Cerebellum (tissue), 4 donors: ENCODE measurements at places on chromosomes 16 and 17. TPM values are rescaled to one million over a fixed set of nuclear protein-coding genes. Genes with fewer than 3 reads are reported as not detected.

Gene SEPTIN12
- total RNA-seq = not detected

Gene IL17C
- not detected for total RNA-seq

Gene NPEPPS
- 199 TPM for total RNA-seq

DNA sequence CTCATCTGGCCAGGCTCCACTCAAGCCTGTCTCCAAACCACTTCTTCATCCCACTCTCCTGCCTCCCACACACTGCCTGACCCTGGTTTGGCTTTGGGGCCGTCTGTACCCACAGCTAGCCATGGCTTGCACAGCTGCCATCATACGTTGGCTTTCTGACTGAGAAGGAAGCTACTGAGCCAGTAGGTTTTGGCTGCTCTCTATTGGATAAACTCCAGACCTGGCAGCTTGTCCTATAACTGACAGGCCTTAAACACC lies 3.9 kb downstream of the MIF4GD start:
- DNase-seq = no peak

DNA sequence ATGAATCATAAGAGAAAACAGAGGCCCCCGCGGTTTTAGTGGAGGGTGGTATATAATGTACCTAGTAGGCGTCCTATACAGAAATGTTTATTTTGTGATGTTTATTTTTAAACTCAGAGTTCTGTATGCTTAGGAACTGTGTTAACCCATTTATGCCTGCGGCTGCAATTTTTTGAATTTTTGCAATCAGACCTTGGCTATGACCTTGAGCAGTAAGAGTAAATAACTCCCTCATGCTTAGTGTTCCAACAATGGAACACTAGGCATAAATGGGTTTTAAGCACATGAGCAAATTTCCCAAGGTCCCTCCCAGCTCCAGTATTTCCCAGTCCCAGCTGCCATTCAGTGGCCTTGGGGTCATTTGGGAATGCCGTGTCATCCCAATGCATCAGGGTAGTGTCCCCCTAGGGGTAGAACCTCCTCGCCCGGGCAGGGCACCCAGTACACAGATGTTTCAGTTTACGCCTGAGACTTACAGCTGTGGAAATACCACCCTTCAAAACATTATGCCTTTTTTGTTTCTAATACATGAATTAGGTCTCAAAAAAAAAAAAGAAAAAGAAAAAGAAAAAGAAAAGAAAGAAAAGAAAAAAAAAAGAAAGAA lies 605.8 kb upstream of the CDH11 start:
- no peak for DNase-seq

DNA sequence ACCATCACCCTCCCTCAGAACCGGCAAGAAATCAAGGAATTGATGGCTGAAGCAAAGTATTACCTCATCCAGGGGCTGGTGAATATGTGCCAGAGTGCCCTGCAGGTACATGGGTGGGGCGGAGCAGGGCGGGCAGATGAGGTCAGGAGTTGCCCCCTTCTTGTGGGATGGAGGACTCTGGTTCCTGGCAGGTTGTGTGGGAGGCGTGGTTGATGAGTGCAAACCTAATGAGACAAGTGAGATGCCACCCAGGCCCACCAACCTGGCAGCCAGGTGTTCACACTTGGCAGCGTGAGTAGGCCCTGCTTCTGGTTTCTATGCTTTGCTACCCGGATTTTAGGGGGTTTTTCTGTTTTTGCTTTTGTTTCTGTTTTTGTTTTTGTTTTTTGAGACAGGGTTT lies 4.8 kb downstream of the TNFAIP1 start:
- no peak for DNase-seq

DNA sequence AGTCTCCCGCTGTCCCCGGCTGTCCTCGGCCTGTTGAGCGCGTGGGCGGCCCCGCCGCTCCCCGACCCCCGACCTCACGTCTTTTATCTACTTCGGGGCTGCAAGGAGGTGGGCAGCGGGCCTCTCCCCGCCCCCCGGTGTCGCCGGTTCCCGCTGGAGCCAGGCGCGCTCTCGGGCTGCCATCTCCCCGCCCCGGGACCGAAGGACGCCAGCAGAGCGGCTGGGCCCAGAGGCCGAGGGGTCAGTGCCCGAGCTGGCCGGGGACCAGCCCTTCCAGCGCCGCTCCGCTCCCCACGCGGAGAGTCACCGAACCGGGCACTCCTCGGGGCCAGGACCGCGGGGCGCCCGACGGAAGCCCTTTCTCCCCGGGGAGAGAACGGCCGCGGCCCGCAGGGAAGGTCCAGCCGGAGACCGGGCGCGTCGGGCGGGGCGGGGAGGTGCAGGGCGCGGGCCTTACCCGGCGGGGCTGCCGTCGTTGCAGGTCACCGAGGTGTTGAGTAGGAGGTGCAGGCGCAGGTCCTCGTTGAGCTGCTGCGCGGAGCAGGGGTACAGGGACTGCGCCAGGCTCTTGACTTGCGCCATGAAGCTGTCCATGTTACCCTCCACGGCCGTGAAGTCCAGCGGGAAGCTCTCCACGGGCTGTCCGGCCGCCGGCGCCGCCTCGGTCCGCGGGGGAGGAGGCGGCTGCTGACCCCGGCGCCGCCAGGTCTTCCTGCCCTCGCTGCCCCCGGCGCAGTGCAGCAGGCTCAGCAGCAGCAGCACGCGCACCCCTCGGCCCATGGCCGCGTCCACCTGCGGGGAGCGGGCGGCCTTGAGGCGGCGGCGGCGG lies 643 bp downstream of the NOTUM start:
- no peak for DNase-seq

- DNase-seq = no peak
Observed at GRCh38 chr16:81700071-81700779, 78.9 kb upstream of the PLCG2 start.

DNA sequence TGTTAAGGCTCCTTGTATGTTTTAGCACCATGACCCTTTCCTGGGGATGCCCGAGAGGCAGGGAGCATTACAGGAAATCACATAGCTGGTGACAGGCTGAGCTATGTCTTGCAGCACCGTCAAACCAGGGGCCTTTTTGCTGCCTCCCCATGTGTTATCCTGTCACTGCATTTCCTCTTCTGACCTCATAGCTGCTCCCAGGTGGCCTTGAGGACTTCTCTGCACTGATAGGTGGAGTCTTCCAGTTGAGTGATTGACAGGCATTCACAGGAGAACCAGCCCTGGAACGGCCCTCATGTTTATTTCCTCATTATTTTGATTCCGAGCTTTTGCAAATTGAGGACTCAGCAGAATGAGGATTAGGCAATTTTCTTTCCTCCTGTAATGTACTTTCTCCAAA lies 349.6 kb downstream of the HAPSTR1 start:
- DNase-seq = no peak

DNA sequence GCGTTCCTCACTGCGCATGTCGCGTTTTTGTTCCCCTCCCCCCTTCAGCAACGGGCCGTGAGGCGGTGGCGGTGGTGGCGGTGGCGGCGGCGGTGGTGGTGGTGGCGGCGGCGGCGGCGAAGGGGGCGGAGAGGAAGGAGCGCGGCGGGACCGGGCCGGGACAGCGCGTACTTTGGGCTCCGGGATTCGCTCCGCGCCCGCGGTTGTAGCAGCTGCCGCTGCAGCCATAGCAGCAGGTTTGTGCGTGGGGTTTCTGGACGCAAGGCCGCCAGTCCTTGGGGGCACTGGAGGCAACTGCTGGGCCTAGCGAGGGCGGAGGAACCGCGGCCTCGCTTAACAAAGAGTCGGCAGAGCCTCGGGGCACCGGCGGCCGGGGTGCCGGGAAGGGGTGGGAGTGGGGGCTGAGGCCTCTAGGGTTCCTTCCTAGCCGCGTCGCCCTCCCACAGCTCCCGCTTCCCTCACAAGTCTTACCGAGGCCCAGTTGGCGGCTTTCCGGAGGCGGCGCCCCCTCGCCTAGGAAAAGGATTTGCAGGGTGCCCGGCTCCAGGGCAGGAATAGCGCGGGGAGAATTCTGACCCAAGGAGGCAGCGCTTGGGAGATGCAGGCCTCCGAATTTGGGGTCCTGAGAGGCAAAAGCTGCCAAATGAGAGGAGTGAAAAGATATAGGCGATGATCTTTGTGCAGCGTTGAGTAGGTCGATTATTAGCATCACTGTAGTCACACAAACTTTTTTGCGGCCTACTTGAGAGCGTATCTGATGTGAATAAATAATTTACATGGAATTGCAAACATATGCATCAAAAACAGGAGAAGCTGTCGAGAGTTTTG lies at the start of gene DDX42:
TSS of gene DDX42 (plus strand) at position 30 of the 828 bp plus-strand sequence. CDS start 12,880 bp downstream, outside the sequence.
- DNase-seq = no peak

GRCh38 chr16:12096828-12097522 lies 120.4 kb downstream of the SNX29 start:
- DNase-seq = no peak

DNA sequence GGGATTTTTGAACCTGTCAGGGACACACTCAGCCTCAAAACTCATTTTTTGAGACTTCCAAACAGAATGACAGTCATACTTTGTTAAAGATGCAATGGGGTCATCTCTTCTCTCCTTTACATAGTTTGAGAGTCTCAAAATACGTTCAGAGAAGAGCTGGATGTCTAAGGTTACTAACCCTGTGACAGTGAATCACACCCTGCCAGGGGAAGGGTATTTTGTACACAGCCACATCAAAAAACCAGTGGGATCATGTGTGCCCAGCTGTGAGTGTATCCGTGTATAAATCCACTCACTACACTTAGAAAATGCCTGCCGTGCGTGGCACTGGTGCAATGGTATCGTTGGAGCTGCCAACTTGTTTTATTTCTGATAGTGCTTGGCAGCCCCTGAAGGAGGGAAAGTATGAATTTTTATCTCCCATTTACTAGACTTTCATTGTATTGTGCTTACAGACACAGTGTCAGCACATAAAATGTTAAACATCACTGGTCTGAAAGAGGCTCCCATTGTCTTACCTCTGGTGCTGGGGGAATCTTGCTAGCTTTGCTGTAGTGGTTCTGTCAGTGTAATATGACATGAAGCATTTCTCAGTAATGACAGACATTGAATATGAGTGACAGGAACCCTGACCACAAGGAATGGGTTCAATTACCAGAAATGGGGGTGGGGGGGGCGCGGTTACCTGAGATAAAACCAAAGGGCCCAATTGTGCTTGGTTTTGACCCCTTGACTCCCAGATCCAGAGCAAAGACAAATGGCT lies 256.3 kb downstream of the FTO start:
- no peak for DNase-seq

- no peak for DNase-seq
Observed at GRCh38 chr16:53744449-53744848, 40.5 kb downstream of the FTO start.

GRCh38 chr17:55348749-55349354 lies 72.8 kb downstream of the MMD start:
- DNase-seq = peak; percentile 57

- DNase-seq = no peak
Observed at GRCh38 chr16:5845046-5845445, 747.5 kb upstream of the EEF2KMT start.

- no peak for DNase-seq
Observed at GRCh38 chr16:73804456-73804855, 492.2 kb upstream of the PSMD7 start.
